ENCODE measurements at places on chromosomes 3 and 15.

GRCh38 chr3:73234354-73235014 is 173.0 kb downstream of the EBLN2 start:
- no peak for DNase-seq

GRCh38 chr3:133474817-133475216 is 75.0 kb downstream of the BFSP2 start:
- DNase-seq: no peak

GRCh38 chr3:120148187-120148949 is 54.1 kb upstream of the GSK3B start:
- DNase-seq: no peak

DNA sequence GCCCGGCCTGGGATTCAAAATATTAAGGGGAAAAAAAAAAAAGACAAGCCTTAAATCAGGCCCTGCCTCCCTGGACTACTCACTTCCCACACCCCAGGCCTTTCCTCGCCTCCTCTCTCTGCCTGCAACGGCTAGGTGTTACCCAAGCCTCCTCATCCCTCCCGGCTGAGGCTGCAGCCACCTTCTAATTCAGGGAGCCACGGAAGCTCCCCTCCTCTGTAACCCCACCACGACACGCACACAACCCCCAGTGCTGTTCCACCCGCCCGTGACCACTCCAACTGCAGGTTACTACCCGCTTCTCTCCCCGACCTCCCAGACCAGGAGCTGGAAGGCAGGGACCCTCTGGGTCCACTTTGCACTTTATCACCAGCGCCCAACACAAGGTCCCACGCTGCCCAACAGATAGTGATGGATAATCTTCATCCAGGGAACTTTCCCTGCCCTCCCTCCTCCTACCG is 936 bp downstream of the KIF7 start:
- no peak for DNase-seq

DNA sequence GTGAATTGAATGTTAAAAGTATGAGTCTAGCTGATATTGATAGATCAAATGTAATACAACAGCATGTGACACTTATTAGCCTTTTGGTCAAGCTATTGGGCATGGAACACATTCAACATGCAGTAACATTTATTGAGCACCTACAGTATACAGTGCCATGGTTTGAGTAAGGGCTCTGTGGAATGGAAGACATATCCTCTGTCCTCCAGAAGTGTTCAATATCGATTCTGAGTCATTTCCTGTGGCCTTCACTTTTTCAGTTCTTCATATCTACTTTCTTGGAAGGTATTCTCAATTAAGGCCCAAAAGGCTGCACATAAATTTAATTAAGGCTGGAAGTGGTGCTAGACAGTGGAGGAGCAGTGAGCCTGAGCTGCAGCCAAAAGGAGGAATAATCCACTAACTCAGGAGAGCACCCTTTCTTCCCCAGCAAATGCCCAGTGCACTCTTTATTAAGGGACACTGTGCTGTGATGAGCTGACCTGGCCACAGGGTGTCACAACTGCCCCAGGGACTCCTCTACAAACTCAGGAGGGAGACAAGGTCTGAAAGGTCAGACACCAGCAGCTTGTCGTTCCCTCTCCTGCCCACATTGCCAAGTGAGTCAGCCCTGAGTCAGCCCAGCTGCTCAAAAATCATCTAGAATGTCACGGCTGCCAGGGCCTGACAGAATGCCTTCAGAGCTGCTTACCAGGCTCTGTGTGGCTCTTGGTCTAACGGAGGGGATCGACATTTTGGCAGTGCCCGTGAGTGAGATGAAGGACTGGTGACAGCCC is 544.8 kb downstream of the AGBL1 start:
- peak; percentile 86 for DNase-seq

- DNase-seq: no peak
Observed at GRCh38 chr3:113423699-113424098, 17.6 kb downstream of the CFAP44 start.

DNA sequence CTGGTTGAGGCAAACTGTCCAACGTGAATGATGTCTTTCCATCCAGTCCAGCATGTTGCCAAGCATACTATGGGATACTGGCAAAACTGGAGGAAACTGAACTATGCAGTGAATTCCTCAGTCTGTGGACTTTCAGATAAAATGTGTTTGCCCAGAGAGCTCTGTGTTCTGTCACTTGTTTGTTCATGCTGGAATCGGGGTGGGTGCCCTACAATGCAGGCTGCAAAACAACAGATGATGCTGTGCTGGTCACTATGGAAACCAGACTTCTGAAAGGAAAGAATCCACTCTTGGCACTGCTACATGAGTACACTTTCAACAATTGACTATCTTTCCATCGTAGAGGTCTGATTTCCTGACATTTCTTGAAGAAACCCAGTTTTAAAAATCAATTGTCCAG is 272.5 kb upstream of the ARHGEF26 start:
- DNase-seq: no peak

DNA sequence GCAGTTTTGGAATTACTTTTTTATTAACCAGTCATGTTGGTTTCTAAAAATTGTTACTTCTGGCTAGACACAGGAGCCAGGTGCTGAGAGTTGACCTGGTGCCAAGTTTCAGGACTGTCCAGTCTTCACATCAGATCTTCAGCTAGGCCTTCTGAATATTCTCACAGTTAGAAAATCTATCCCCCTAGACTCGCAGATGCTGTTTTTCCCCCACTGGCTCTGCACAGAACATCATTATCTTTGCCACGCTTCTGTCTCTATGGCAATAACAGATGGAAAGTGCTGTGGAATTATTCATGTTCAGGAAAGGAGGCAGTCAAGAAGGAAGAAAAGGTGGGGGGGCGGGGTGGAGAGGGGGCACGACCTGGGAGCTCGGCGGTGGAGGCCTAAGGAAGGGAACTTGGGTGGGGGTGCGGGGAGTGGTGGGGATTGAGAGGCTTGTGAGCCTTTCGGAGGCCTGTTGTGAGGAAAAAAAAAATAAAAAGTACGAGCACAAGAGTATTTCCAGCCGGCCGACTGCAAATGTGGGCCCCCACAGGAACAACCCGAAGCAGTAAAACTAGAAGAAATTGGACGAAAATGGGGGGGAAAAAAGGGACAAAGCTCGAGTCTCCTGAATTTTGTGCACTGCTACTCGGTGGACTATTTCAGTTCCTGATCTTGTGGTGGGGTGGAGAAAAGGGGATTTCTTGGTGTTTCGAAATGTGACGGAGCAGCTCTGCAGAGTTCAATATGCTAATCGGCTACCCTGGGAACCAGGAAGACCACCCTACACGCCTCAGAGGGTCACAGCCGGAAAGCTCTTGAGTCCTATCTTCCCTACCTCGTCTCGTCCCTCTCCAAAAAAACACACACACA is 1.5 kb upstream of the SKIL start:
- DNase-seq: peak; percentile 79

GRCh38 chr3:66029014-66029413 is 9.7 kb downstream of the MAGI1 start:
- no peak for DNase-seq

- DNase-seq: peak; percentile 5
Observed at GRCh38 chr3:72041511-72041910, 256.6 kb upstream of the PROK2 start.

DNA sequence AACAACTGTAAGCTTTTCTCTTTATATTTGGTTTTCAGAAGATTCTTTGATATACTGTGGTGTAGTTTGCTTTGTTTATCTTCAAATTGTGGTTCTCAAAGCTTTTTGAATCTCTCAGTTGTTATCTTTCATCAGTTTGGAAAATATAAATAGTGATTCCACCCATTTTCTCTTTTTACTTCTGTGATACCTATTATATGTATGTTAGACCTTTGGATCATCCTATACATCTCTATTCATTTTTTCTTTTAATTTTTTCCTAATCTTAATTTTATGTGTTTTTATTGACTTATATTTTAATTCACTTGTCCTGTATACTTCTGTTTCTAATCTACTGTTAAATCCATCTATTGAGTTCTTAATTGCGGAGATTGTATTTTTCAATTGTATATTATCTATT is 160.7 kb upstream of the COL8A1 start:
- DNase-seq: no peak

- DNase-seq: no peak
Observed at GRCh38 chr15:79923079-79923514, 26.3 kb upstream of the MTHFS start.

GRCh38 chr3:42605546-42606173 is 5.2 kb downstream of the NKTR start:
- DNase-seq: no peak
